ENCODE measurements at places on chromosomes 12 and 14.

DNA sequence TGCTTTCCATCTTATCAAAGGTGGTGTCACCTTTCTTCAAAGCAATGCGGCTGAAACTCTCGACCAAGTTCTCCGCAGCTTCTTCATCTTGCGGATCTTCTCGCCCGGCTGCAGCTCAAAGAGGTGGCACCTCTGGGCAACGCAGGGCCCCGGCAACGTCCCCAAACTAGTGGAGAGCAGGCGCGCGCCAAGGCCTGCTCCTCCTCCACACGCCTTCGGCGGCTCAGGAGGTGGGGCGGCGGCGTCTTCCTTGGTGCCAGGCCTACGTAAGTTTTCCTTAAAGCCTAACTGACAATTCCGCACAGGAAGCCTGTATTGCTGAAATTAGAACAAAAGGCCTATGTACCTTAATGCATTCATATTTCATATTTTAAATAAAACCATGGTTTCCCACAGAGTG, 112.0 kb downstream of the TMX1 start:
- no peak for DNase-seq

- no peak for DNase-seq
Measured at GRCh38 chr14:28589792-28590191, 176.8 kb upstream of the FOXG1 start.

GRCh38 chr12:27805238-27805637, 25.2 kb upstream of the MANSC4 start:
- DNase-seq = no peak

DNA sequence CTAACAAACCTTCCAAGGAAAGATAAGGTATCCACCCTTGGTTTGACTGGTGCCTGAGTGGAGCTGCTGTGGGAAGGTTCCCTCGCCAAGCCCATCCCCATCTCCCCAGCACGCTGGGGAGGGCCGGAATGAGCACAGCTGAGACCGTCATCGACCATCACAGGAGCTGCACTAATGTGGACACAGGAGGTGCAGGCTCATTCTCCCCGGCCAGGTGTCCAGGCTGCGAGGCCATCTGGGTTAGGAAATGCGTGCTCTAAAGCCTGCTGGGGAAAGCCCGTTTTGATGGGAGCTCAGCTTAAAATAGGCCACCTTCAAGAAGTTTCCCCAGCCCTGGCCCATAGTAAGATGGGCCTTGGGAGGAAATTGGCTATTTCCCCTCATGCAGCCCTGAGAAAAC, 35.2 kb upstream of the FOXN3 start:
- no peak for DNase-seq

- DNase-seq = no peak
Measured at GRCh38 chr14:42192738-42193653, 586.3 kb downstream of the LRFN5 start.

DNA sequence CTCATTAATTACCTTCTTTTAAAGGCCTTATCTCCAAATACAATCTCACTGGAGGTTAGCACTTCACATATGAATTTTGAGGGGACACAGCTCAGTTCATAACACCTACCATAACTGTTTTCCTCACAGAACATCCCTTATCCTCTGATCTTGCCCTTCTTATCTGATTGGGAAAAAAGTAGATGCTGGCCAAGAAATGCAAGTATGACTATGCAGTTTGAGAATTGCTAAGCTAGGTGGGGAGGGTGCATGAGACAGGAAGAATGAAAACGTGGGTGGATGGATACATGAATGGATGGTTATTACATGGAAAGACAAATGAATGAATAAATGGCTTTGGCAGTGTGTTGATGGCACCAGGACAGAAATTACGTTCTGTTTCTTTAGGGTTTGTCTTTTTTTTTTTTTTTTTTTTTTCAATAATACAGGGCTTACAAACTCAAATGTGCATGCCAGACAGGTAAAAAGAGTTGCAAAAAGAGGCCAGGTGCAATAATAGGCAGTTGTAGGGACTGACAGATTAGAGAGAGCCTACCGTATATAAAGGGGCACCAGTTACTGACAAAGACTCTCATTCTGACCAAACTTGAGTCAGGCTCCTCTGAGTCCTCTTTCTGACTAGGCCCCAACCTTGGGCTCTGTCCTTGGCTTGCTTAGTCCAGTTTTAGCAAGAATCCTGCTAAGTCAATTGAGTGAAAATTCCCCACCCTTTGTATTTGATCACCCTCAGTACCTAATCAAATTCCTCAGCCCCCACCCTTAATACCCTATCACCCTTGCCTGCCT, 304.9 kb downstream of the ZFP36L1 start:
- no peak for DNase-seq

DNA sequence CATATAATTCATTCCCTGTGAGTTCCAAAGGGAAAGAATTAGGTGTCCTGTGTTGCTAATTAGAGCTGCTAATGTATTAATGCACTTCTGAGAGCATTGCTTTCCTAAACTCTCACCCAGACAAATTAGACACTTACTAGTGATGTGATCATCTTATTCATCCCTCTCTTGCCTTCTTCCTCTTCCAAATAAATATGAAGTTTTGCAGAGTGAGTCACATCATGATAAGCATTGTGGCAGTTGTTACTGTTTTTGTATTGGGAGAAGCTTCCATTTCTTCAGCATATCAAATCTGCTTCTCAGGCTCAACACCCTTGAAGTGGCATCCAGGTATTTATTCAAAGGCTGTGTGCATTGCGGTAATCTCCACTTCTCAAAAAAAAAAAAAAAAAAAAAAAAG, 37.3 kb upstream of the E2F7 start:
- DNase-seq = no peak

GRCh38 chr14:94152676-94153075, 21.4 kb upstream of the PPP4R4 start:
- DNase-seq = no peak

DNA sequence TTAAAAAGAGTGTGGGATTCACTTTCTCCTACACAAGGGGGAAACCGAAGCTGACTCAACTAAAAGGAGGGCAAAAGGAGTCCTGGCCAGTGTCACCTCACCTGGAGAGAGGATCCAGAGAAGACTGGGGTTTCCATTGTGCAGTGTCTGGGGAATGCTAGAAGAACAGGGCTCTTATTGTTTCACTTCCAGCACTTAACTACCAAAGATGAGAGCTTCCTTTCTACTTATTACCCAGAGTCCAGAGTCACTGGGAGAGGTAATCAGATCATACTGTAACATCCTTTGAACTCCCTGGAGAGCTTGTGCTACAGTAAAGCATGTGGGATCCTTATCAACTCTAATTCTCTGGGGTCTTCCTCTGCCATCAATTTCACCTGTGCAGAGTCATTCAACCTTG, 148.4 kb upstream of the BCL2L14 start:
- DNase-seq = no peak

GRCh38 chr14:84351646-84352045, 1178.3 kb upstream of the FLRT2 start:
- DNase-seq = no peak

GRCh38 chr14:78598046-78598920, 428.1 kb downstream of the NRXN3 start:
- DNase-seq = no peak

- DNase-seq = no peak
Measured at GRCh38 chr12:89384050-89384758, 31.9 kb upstream of the DUSP6 start.

DNA sequence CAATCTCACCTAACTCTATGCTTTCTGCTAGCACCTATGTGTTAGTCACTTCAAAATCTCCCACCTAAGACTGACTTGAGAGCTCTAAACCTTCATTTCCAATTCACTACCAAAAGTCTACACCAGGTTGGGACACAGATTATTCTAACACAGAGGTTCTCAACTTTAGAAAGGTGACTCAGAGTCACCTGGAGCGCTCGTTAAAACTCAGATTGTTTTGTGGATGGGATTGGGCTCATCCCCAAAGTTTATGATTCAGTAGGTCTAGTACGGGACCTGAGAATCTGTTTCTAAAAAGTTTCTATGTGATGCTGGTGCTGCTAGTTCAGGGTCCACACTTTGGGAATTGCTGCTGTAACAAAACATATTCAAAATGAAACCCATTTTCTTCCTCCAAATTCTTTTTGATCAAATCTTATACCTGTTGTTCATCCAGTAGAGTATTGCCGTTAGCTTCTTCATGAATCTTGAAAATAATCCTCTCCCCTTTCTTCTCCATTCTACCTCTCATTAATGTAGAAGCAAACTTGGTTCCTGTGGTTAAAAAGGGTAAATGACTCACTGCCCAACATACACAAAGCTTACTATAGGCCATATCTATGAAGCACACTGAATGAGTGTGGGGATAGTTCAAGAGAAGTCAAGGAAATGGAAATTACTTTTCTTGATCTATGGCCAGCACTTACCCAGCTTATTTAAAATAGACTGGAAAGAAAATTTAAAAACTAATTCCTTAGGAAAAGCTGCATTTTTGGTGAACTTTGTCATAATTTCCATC, 206.7 kb downstream of the KIF21A start:
- DNase-seq = no peak

DNA sequence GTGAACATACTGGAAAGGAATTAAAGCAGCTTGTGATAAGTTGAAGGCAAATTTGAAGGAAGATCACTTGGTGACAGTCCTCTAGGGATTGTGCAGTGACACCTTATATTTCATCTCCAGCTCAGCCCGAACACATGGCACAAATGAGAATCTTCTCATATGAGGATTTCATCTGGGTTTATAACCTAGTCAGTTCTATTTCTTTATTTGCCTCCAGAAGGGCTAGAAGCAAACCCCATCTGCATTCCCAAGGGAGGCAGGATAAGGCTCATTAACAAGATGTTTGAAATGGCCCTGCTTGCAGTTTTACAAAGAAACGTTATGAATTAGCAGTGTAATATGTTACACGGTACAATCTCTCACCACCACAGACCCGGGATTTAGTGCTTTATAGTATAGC, 90.7 kb upstream of the KRR1 start:
- DNase-seq = no peak

GRCh38 chr12:40829738-40830144, 137.5 kb downstream of the CNTN1 start:
- DNase-seq = no peak

DNA sequence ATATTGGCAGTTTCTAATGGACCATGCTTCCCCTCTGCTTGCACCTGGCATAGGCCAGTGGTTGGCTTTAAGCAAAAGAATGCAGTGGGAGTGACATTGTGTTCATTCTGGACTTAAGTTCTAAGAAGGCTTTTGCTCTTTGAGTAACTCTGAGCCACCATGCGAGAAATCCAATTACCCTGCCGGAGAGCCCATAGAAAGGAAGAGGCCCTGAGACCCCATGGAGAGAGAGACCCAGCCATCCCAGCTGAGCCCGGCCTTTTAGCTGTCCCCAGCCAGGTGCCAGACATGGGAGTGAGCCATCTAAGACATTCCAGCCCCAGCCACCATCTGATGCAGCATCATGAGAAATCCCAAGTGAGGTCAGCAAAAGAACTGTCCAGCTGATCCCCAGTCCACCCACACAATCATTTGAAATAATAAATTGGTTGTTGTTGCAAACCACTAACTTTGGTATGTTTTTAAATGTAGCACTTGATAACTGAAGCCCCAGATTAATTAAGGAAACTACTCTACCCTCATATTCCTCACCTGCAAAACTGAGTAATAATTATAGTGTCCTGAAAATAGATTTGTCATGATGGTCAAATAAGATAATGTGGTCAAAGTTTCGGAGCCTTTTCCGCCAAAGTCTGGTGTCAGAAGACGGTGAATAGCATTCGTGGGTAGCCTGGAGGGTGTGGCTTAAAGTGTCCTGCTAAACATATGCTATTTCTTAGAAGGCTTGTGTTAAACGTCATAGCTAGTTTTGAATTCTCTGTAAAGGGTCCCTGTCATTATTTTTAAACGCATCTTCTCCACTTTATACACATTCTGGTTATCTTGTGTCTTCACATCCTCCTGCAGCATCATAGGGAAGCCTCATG, 166.6 kb upstream of the PELI2 start:
- DNase-seq = no peak

DNA sequence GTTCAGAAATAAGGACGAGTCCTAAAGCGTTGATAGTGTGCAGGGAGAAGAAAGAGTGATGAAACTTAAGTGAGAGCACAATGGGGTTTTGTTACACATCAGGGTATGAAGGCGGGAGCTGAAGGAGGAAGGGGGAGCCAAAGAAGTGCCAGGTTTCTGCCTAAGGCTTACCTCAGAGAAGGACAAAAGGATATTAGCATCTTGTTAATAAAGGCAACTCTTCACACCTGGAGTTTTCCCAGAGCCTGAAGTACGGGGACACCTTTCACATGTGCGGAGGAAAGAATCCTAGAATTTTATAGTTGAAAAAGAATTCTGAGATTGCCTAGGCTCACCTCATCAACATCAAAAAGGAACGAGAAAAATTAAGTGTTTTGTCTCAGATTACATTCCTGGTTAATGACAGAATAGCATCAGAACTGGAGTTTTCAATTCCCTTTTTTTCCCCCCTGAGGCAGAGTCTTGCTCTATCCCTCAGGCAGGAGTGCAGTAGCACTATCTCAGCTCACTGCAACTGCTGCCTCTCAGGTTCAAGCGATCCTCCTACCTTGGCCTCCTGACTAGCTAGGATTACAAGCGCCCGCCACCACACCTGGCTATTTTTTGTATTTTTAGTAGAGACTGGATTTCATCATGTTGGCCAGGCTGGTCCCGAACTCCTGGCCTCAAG, 2.2 kb upstream of the SAV1 start:
- no peak for DNase-seq

- no peak for DNase-seq
Measured at GRCh38 chr14:75967866-75968265, 13.9 kb downstream of the TGFB3 start.

DNA sequence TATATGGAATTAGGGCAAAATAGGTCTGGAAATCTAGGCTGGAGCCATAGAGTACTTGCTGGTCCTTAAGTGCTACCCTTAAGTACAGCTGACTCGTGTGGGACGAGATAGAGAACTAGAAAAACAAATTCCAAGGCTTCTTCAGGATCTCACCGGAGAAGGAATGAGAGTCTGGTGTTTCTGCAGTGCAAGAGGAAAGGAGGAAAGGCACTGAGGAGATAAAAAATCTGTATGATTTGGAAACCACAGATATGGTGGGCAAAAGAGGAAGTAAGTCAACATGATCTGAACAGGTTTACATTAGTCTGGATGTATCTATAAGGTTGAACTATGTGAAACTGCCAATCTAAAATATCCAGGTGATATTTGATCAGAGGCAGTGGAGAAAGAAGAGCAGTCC, 134.4 kb upstream of the SOX5 start:
- no peak for DNase-seq

DNA sequence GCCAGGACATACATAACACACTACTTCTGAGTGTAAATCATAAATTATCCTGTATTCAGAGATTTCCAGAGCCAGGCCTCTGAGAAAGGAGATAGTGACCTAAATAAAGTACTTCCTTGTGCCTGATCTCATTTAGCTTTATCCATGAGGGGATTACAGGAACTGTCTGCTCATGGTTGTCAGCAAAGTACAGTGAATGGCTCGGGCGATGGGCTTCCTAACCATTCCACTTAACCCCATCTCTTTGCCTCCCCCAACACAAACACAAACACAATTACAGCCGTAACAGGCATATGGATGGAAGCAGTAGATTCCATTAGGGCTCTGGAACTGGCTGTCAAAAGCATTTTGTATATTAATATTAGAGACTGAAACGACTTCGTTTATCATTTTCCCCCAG, 206.7 kb upstream of the CPNE8 start:
- no peak for DNase-seq

DNA sequence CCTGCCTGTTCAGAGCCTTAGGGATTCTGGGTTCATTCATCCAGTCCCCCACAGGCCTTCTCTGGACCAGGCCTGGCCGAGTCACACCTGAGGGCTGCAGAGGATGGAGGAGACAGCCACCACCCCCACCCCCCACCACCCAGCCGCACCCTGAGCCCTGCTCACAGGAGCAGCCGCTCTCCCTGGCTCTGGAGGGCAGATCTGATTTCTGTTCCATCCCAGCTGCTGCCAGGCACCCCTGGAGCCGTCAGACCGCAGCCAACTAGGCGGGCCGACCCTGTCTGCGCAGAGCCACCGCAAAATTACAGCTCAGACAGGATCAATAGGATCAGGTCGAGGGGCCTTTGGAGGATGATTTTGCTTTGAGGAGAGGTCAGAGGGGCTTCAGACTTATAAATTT, 154.6 kb upstream of the MYL2 start:
- DNase-seq = no peak
